ENCODE measurements at places on chromosomes 4 and X. TPM values are rescaled to one million over a fixed set of nuclear protein-coding genes. Genes with fewer than 3 reads are reported as not detected.
A peak's percentile ranks its signal among the peaks of the same experiment; 100 is the strongest.

DNA sequence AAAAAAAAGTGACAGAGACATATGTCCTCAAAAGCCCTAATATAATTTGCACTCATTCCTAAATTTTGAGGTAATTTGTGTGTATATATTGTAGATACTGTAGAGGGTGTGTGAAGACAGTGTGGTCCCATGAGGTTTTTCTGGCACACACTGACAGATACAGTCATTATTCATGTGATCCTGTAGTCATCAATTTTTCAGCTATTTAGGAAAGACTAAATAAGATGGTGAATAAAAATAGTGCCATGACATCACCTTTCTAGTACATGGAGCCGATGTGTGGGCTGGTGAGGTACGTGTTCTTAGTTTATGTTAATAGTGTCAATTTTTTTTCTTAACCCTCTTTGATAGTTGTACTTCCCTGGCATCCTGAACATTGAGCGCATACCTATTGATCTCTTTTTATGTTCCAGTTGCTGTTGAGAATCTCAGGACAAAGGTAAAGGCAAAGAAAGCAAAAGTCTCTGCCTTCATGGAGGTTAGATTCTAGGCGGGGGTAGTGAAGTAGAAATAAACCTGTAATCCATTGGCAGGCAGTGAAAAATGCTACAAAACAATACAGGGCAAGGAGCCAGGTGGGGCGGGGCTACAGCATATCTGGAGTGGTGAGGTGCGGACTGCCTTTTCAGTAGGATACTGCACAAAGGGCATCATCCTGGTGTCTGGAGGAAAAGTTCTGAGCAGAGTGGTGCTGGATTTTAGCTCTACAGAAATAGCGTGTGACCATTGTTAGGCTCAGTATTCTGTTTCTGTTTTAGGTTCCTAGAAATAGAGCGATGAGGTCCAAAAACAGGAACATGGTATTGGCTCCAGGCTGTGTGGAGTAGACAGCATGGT lies 93.8 kb downstream of the ARHGAP10 start:
- no peak for DNase-seq

- DNase-seq, result peak; percentile 23
Observed at GRCh38 chrX:10900585-10901289, 210.4 kb upstream of the HCCS start.

Gene KLKB1
- polyA plus RNA-seq, result 8.8 TPM

Gene PRRG3
- polyA plus RNA-seq, result 0.36 TPM

DNA sequence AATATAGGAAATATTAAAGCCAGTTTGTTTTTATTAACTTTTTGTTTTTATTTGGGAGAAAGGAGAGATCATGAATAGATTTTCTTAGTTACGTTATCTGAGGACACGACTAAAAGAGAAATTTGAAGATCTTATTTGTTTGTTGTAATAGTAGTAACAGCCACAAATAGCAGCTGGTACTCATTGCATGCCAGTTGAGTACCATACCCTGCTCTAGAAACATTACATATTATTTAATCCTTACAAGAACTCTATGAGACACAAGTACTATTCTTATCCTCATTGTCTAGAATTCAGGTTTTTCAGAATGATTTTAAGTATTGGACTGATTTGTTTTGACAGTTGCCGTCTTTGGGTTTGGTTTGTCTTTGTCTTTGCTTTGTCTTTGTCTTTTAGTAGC lies 31.8 kb downstream of the USP53 start:
- no peak for DNase-seq

DNA sequence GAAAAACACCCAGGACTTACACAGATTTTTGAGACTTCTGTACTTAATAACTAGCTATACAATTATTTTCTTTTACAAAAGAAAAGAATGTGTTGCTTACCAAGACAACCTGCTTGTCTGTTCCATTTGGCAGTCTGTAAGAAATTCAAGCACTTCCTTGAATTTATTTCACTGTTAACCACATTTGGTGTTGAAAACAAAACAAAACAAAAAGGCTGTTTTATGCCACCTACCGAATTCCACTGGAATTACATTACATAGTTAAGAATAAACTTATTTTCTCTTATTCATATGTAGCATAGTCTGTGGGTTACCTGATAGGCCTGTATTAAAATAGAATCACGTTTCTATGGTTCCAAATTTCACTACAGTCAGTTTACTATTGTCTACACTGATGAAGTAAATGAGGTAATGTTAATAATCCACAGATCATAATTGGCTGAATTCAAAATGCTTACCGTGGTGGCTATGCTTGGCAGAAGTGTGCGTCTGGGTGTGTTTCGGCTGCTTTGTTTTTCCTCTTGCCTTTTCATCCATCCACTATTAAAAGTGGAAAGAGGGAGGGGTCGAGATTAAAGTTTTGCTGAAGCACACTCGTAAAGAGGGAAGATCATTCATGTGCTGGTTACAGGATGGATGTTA lies at the start of gene TLR1:
Gene TLR1, minus strand, starts transcription at position 138 of the 642 bp plus-strand sequence. CDS start 5,960 bp downstream, outside the sequence.
- DNase-seq, result peak; percentile 46

Gene GPC4
- polyA plus RNA-seq, result 16.0 TPM

Gene CDS1
- 11.0 TPM for polyA plus RNA-seq

Gene RAB33A
- polyA plus RNA-seq, result 7.7 TPM

DNA sequence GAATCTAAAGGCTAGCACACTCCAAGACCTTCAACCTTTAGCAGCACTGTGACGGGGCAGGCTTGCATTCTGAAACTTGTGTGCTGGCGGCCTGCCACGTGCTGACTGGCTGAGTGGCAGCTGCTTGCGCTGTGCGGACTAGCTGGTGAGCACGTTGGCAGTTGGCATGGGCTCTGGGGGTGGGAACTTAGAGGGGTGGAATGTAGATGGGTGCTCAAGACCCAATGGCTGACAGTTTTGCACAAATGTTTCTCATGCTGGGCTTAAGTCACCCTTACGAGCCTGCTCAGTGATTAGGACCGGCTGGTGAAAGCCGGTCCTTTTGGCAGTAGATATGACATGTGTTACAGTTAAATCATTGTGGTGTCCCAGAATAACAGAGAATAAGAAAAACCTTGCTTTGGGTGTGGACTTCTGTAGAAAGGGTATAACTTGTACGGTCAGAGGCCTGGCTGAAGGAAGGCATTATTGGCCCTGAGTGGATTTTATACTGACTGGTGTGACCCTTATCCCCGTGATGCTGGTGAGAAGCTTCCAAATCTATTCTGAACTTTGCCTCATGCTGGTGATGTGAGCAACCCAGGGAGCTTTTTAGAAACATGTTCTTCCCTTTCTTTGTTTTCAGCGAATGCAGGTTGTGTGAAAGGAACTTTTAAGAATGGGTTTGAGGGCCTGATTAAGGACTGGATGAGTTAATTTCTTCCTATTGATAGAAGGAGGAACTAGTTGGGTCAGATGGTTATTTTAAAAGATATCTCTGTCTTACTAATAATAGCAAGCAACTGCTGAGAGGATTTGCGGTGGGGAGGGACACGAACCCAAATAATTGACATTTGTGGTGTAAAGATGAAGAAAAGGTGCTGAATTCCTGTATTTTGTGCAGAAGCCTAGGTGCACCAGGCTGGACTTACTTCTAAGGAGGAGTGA lies 107.4 kb upstream of the SLC4A4 start:
- DNase-seq, result peak; percentile 33

DNA sequence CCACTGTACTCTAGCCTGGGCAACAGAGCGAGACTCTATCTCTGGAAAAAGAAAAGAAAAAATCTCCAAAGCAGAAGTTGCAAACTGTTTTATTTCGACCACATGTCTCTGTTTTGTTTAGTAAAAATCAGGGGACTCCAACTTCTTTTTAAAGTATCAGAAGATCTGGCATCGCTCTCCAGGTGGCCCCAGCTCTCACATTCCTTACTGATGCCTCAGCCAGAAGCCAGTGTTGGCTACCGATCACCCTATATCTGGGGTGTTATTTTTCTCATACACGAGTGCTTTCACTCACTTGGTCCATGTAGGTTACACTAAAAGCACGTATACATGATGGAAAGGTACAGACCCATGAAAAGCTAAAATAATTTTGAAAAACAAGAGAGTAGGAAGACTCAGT lies 8.3 kb downstream of the MPP1 start:
- no peak for DNase-seq

DNA sequence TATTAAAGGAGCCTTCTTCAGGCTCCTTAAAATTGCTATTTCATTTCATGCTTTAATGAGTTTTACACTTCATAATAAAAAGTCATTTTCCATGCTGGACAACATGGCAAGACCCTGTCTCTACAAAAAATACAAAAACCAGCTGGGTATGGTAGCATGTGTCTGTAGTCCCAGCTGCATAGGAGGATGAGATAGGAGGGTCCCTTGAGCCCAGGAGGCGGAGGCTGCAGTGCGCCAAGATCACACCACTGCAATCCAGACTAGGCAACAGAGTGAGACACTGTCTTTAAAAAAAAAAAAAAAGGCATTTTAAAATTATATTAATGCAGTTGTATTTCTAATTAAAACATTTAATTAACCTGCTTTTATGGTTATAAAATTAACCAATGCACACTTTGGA lies 49.2 kb downstream of the PDS5A start:
- DNase-seq, result no peak

Gene PRDM8
- 0.65 TPM for polyA plus RNA-seq

DNA sequence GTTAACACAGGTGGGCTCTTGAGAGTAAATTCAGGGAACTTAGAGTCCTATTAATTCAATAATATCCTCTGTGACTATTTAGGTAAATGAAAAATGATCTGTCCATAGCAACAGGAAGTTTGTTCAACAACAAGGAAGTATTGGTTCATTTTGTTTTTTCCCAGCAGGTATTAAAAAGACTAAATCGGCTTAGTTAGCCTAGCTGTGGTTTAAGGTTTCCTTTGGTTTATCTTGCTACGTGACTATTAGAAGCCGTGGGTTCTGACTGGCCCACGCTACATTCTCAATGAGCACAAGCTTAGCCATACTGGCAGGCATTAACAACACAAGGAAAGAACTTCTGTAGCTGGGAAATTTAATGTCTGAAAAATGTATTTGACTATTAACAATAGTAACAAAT lies 168.8 kb upstream of the HS3ST1 start:
- DNase-seq, result no peak

GRCh38 chr4:55372259-55372658 lies 23.5 kb upstream of the TMEM165 start:
- no peak for DNase-seq

GRCh38 chrX:40177117-40177430 lies 79.3 kb upstream of the BCOR start:
- peak; percentile 48 for DNase-seq

- DNase-seq, result no peak
Observed at GRCh38 chr4:6465955-6466354, 6.5 kb downstream of the PPP2R2C start.

GRCh38 chrX:154002215-154002719 lies 17.4 kb downstream of the IRAK1 start:
- peak; percentile 35 for DNase-seq

DNA sequence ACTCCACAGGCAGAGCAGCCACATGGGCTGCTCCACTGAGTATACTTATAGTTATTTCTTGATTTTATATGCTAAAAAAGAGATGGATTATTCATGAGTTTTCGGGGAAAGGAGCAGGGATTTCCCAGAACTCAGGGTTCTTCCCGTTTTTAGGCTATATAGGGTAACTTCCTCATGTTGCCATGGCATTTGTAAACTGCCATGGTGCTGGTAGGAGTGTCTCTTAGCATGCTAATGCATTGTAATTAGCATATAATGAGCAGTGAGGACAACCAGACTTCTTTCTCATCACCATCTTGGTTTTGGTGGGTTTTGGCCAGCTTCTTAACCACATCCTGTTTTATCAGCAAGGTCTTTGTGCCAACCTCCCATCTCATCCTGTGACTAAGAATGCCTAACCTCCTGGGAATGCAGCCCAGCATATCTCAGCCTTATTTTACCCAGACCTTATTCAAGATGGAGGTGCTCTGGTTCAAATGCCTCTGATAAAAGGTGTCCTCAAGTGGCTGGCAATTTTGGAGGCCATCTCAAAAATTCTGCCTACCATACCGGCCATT lies 213.0 kb upstream of the VEGFC start:
- no peak for DNase-seq

DNA sequence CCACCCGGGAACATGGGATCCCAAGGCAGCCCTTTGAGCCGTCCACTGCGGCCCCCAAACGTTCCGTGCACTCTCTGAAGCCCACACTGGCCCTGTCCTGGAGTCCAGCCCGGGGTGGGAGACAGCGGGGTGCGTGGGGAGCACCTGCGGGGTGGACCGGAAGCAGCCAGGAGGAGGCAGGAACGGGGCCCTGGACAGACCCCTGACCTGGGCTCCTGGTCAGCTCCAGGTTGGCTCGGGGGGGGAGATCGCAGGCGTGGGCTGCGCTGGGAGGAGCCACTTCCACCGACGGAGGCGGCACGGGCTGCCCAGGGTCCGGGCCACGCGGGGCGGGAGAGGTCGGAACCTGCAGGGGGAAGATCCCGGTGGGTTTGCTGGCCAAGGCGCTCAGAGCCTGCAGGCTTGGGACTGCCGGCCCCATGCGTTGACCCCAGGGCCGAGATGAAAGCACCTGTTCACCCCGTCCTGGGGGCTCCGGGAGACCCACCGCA lies 5.7 kb upstream of the PLCXD1 start:
- DNase-seq, result no peak

DNA sequence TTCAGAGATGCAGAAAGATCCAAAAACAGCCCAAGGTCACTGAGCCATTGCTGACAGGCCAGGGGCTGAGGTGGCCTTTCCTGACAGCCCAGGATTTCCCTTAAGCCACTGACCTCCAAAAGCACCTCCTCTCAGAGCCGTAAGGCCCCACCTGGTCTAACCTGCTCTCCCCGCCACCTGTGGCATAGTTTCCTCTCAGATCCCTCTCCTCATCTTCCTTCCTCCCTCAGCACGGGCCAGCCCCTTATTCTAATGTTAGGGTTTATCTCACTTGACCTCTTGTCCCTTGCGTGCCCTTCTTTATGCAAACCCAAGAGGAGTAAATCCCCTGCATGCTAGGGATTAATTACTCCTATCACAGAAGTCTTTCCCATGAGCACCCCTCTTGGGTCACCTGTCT lies 113.0 kb downstream of the RBM47 start:
- peak; percentile 22 for DNase-seq

DNA sequence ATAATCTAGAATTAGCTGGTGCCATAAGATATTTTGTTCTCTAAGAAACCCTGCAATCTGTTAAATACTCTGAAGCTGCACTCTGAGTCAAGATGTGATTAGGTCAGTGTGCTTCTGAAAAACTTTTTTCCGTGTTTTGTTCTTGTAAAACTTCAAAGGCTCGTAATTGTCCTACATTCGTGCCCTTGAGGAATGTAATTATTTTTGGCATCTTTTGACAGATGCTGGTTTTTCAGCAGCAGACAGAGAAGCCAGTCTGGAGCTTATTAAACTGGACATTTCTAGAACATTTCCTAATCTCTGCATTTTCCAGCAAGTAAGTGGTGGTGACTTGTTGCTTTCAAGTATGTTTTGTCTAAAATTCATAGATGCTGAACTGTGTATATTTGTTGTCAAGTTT lies 36.8 kb upstream of the TADA2B start:
- no peak for DNase-seq

GRCh38 chrX:132071254-132071653 lies 48.2 kb downstream of the STK26 start:
- DNase-seq, result no peak

- DNase-seq, result peak; percentile 75
Observed at GRCh38 chrX:101658661-101659491, 774 bp downstream of the ARMCX2 start.

GRCh38 chr4:118967393-118967792 lies 78.7 kb downstream of the SYNPO2 start:
- no peak for DNase-seq

All from hepatocyte (in vitro differentiated cells).